K562 (cell line): ENCODE measurements at places on chromosomes 2 and 18. TPM values are rescaled to one million over a fixed set of nuclear protein-coding genes. Genes with fewer than 3 reads are reported as not detected.

The ZNF892 gene
- 0.09 TPM in 1 of 2 replicates, not detected in the other for polyA plus RNA-seq

The METTL8 gene
- polyA plus RNA-seq, result 15.8 and 20.5 TPM in 2 replicates

The AP1S3 gene
- polyA plus RNA-seq, result 2.1 and 3.8 TPM in 2 replicates

The PECR gene
- 8.7 and 10.3 TPM in 2 replicates for polyA plus RNA-seq

The TLX2 gene
- not detected in 2 replicates for polyA plus RNA-seq

The COL6A3 gene
- polyA plus RNA-seq, result 1.1 and 2.7 TPM in 2 replicates

GRCh38 chr2:239150125-239151011 is 250.5 kb downstream of the HDAC4 start:
- no peak for DNase-seq

DNA sequence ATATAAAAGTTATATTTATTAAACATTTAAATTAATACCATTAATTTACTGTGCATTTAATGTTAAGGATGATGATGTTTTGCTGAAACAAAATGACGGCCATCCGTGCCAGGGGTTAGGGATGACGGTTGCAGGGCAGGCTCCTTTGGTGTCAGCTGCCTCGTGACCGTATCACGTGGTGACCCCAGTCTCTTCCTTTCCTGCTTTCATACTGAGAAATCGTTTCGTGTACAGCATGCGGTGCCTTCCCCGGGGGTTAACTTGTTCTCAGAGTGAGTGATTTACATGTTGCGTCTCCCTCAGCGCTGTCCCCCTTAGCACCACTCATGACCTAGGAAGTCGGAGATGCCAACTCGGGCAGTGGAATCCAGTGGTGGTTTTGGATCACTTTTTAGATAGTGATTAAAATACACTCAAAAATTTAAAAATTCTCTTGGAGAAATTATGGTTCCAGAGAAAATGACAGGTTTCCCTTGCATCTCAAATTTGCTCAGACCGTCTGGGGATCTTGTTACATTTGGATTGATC is 290.8 kb downstream of the GBX2 start:
- no peak for DNase-seq

GRCh38 chr2:2782007-2782406 is 450.9 kb upstream of the MYT1L start:
- no peak for DNase-seq

DNA sequence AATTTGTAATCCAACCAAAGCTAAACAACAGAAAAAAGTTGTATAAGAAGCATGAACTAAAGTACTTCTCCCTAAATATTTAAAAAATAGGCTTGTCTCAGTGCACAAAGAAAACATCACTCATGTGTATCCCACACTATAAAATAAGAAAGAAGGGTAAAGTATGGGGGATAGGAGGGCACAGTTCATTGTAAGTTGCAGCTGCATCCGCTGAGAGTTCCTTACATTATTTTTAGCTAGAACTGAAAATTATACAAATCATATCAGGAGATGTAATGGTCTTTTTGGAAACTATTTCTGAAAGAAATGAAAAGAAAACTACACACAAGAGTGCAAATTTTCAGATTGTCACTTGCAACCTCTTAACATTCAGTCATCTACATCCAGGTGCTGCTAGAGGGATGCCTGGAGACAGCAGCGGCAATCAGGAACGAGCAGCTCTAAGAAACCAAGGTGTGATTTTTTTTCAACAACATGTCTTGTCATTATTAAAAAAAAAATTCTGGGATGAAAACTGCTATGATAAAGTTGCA is 273.6 kb downstream of the ASXL3 start:
- no peak for DNase-seq

- no peak for DNase-seq
Measured at GRCh38 chr2:136534811-136535210, 230.5 kb upstream of the THSD7B start.

GRCh38 chr2:13537771-13538349 is 821.1 kb downstream of the TRIB2 start:
- DNase-seq, result no peak

DNA sequence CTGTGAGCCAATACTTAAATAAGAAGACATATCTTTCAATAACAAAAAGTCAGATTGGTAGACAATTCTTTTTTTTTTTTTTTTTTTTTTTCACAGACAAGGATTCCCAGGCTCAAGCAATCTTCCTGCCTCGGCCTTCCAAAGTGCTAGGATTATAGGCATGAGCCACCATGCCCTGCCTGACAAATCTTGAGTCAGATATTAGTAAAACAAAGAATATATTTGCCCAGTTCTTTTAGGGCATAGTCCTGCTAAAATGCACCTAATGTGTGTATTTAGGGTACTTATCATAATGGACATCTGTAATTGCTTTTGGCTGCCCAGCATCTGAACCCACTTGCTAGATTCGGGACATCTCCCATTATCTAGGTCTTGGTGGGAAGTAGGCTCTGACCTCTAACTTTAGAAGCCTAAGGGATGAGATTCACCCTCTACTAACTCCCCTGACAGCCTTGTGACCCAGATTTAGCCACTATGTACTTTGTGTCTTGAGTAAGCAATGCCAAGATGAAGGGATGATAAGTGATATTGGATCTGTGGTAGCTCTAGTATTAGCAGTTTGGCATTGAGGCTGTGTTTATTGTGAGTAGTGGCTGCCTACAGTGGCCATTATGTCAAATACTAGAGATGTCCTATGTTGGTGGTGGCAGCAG is 18.5 kb upstream of the PSME4 start:
- no peak for DNase-seq

- DNase-seq, result no peak
Measured at GRCh38 chr2:174001107-174001506, 35.9 kb upstream of the SP3 start.

DNA sequence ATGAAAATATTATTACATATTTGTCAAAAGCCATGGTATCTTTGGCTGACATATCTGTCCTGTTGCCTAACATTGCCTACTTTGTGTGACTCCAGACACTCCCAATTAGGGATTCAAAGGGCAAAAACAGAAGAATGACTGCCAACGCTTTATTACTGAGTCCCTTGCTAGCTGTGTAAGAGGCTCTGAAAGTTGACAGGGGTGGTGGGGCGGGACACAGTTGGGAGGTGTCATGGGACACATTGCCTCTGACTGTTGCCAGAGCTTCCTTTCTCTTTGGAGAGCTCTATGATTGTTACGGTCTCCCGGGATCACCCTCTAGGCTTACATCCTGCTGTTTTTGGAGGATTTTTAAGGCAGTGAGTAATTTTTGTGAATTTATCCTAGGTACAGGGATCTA is 249.6 kb upstream of the ACVR2A start:
- no peak for DNase-seq

- no peak for DNase-seq
Measured at GRCh38 chr2:116491292-116491691, 1323.2 kb upstream of the DDX18 start.

DNA sequence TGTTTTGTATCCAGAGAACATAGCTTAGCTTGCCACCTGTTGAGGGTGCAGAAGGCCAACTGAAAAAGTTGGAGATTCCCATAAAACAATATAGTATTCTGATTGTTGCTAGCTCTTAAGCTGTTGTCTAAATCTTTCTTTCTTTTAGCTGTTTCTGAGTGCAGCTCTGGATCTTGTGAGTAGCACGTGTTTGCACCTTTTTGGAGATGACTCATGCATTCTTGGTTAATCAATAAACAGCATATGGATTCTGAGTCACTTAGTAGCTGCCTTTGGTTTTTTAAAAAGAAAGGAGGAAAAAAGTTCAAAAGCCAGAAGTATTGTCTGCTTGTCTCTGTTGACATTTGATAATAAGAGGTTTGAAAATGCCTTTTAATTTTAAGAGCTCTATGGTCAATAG is 483.0 kb upstream of the FSIP2 start:
- no peak for DNase-seq
